ENCODE measurements at places on chromosomes 7 and 10.

DNA sequence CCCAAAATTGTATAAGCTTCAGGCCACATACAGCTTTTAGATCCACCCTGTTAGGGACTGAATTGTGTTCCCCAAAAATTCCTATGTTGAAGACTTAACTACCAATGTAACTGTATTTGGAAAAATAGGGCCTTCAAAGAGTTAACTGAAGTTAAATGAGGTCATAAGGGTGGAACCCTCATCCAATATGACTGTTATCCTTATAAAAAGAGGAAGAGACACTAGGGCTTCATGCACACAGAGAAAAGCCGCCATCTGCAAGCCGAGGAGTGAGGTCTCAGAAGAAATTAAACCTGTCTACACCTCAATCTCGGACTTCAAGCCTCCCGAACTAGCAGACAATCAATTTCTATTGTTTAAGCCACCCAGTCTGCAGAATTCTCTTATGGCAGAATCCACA lies 317.9 kb upstream of the NFE2L3 start:
- DNase-seq, result no peak

DNA sequence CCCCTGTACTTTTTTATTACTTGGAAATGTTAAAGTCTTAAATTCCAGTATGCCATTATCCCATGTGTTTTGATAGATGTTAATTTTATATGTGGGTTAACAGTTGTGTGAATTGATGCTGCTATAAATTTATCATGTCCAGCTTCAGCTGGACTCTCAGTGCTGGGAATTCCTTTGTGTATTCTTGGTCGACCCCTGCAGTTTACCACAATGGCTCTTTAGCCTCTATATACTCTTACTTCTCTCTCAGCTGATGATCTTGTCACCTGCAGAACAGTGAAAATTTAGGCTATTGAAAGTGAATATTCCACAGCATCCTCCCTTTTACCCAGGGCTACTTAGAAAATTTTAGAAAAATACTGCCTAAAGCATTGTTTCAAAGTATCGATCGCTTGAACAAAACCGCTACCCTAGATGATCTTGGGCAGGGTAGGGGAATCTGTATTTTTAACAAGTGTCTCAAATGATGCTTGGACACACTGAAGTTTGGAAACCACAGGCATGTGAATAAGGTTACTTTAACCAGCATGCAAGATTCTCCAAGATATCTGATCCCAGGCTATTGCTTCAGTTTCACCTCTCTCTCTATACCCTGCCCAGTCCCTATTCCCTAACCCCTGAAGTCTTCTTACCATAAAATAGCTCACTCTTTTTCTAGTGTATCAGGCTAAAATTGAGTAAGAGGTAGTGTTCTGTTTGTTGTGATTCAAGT lies 25.4 kb downstream of the LCOR start:
- DNase-seq, result no peak

DNA sequence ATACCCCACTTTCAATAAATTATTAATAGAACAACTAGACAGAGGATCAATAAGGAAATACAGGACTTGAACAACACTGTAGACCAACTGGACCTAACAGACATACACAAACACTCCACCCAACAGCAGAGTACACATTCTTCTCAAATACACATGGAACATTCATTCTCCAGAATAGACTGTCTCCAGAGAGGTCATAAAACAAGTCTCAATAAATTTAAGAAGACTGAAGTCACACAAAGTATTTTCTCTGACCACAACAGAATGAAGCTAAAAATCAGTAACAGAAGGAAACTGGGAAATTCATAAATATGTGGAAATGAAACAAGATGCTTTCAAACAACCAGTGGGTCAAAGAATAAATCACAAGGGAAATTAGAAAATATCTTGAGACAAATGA lies 119.8 kb downstream of the SMURF1 start:
- no peak for DNase-seq

DNA sequence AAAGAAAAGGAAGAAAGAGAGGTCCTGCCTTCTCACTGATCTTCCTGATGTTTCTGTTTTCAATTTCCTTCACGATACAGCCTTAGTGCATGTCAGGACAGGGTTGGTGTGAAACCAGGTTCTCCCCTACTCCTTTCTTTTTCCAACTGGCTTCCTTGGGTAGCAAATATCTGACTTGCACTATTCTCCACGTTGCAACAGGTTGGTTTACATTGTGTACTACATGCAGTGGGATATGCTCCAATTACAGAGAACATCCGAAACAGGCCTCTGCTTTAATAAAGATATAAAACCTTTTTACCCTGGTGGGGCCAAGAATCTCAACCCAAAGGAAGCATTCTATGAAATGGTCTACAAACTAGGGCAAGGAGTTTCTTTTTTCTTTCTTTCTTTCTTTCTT lies 16.9 kb upstream of the CREB5 start:
- no peak for DNase-seq

DNA sequence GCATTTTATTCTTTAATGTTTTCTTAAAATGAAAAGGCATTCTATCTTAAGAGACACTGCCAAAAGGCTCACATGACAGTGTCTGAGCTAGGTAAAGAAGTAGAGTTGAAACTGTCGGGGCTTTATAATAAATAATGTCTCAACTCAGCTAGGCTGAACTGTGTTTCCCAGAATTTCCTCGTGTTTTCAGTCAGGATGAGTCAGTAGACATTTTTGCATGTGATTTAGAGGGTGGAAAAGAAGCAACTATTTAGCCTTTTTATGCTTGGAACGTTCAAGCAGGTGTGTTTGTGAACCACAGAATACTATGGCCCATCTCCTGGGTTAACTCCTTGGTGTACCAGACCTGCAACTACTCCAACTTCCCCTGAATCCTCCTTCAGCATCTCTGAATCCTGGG lies 23.4 kb upstream of the LIPA start:
- no peak for DNase-seq

DNA sequence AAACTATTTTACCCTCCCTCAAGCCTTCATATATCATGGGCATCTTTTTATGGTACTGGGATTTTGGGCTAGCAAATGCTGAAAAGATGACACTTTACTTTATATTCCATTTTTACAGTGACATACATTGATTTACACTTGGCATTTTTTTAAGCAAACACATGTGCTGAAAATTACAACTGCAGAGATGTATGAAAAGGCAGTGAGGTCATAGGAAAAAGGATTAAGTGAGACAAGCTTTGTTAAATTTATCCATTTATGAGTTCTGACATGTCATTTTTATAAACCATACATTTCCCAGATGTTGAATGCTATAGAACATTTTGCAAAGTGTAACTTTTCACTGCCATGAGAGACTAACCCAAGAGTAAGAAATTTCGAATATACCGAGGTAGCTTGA lies 68.8 kb upstream of the RSU1 start:
- DNase-seq, result no peak

- no peak for DNase-seq
These were observed 13.9 kb upstream of the SH2D4B start for GRCh38 chr10:80523773-80524172.
